ENCODE measurements at places on chromosomes 11 and 22.

- no peak for DNase-seq
Observed at GRCh38 chr11:27380771-27381170, 17.8 kb upstream of the CCDC34 start.

- DNase-seq = no peak
Observed at GRCh38 chr22:20033045-20033706, 12.3 kb downstream of the TANGO2 start.

- DNase-seq = no peak
Observed at GRCh38 chr11:61158691-61159381, 2.4 kb downstream of the VPS37C start.

- DNase-seq = no peak
Observed at GRCh38 chr11:122309262-122309925, 193.4 kb upstream of the BLID start.

DNA sequence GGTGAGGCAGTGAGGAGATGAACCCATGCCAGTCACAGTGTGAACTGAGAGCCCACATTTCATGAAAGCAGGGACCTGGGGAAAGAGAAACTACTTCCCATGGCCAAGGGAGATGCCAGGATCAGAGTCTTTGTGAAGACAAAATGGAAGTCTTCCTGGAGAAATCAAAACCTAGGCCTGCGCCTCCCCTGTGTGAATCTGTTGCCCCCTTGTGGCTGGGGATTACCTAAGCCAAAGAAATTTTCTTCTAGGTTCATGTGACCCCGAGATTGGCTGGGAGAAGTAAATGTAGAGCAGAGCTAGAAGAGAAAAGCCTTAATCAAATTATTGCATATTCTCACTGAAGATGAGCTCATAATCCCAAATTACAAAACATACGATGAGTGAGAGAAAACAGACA, 1075.3 kb downstream of the TBC1D22A start:
- peak; percentile 15 for DNase-seq

DNA sequence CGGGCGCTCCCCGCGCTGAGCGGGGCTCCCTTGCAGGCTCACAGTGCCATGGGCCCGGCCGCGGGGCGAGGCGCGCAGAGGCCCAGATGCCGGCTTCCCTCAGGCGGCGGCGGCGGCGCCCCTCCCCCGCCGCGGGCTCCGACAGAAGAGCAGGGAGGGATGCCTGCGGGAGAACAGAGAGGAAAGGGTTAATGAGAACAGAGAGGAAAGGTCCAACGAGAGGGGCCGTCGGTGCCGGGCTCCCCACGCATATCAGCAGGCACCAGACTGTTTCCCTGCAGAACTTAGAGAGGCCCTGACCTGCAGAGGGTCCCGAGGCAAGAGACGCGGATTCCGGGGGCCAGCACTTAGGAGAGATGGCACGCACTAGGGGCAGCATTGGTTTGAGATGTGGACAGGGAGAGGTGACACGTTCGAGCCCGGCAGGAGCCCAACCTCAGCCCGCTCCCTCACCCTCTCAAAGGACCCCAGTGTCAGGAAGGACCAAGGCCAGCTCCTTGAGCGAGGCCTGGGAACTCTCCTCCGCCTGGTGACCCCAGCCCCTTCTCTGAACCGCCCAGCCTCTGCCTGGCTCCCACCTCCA, 9.1 kb downstream of the NRXN2 start:
- DNase-seq = no peak

DNA sequence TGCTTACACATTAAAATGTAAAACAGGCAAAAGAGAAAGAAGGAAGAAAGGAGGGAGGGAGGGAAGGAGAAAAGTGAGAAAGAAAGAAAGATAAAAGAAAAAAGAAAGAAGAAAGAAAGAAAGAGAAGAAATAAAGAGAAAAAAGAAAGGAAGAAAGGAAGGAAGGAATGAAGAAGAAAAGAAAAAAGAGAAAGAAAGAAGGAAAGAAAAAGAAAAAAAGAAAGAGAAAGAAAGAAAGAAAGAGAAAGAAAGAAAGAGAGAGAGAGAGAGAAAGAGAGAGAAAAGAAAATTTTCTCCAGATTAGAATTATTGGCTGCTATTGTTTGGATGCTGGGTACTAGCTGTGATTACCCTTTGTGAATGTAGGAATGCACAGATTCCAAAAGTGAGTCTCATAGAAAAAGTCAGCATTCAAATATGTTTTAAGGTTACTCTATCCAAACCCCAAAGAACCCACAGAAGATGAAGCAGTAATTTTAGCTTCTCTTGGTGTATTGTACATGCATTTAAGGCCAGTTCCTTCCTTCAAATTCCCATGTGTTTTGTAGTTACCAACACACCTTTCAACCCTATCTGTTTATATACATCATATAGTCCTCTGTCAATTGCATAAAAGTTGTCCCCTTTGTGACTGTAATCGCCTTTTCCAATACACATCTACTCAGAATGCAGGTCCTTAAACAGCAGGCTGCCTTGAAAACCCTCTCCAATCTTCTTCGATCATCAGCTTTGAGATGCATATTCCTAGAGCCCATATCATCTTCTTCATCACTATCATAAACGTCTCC, 789 bp upstream of the FAM111A start:
- DNase-seq = no peak

- DNase-seq = no peak
Observed at GRCh38 chr22:28375761-28376534, 303.7 kb downstream of the TTC28 start.

DNA sequence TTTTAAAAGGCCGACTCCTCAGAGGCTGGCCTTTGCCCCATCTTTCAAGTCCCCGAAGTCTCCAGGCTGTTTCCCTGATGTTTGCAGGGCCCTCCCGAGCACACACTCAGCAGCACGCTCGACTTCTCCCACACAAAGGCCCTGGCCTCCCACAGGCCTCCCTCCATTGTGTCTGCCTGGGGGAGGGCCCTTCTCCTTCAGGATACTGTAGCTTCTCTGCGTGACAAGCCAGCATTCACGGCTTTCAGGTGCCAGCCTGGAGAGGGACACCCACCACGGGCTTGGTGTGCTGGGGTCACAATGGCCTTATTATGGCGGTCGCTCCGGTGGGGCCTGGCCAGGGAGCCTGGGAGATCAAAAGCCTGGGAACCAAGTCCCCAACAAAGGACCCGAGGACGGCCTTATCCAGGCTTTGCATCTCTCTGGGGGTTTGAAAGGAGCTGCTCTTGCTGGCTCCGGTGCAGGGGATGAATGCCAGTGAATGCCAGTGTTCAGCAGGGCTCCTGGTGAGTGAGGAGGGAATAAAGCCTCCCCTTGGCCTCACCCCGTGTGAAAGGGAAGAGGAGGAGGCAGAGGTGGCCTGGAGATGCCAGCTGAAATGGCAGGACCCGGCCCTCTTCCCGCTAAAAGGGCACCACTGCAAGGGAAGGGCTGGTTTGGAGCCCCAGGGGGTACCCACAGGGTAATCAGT, 55.0 kb downstream of the TRAF6 start:
- DNase-seq = no peak

GRCh38 chr11:66126064-66126463, 56.0 kb downstream of the PACS1 start:
- DNase-seq = no peak

DNA sequence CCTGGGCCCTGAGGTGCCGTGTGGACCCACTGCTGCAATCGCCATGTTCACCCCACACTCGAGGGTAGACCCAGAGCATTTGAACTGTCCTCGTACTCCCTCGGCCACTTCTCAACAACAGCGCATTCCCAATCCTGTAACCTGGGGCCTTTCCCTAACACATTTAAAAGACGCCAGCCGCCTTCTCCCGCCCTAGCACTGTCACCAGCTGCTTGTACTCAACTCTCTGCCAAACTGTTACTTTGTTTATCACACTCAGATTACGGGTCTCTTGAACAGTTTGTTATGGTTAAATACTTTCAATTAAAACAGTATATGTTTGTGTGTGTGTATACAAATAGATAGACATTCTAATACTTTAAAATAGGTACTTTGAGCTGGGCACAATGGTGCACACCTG, 20.7 kb downstream of the CDKN1C start:
- DNase-seq = no peak
